ENCODE measurements at places on chromosomes 5 and 9.

GRCh38 chr9:137306066-137306849 is 4.2 kb upstream of the NRARP start:
- DNase-seq = no peak

DNA sequence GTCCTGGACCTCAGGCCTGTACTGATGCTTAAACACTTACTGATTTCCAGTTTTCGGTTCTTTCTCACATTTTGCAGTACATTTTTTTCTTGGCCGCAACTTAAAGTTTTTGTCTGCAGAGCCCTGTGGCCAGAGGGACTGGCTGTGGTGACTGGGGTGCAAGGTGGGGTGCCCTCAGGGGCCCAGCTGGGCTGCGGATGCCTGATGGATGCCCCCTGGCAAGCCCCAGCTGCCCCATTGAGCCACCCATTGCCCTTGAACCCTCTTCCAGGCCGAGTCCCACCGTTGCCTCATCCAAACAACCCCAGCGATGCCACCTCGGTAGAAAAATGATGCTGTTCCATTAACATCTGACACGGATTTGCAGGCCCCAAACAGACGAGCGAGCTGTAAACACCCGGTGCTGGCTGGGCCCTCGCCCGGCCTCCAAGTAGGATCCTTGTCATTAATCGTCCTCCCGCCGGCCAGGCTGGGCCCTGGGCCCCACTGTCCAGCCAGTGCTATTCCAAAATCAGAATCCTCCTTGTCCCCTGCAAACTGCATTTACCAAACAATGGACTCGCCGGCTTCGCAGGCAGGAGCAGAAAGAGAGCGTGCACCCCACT is 107.9 kb downstream of the PHF2 start:
- DNase-seq = no peak

GRCh38 chr5:36575361-36575781 is 31.0 kb upstream of the SLC1A3 start:
- DNase-seq = no peak

GRCh38 chr9:134965851-134966250 is 48.1 kb upstream of the FCN1 start:
- no peak for DNase-seq

GRCh38 chr5:20266066-20266465 is 278.1 kb upstream of the CDH18 start:
- DNase-seq = no peak

DNA sequence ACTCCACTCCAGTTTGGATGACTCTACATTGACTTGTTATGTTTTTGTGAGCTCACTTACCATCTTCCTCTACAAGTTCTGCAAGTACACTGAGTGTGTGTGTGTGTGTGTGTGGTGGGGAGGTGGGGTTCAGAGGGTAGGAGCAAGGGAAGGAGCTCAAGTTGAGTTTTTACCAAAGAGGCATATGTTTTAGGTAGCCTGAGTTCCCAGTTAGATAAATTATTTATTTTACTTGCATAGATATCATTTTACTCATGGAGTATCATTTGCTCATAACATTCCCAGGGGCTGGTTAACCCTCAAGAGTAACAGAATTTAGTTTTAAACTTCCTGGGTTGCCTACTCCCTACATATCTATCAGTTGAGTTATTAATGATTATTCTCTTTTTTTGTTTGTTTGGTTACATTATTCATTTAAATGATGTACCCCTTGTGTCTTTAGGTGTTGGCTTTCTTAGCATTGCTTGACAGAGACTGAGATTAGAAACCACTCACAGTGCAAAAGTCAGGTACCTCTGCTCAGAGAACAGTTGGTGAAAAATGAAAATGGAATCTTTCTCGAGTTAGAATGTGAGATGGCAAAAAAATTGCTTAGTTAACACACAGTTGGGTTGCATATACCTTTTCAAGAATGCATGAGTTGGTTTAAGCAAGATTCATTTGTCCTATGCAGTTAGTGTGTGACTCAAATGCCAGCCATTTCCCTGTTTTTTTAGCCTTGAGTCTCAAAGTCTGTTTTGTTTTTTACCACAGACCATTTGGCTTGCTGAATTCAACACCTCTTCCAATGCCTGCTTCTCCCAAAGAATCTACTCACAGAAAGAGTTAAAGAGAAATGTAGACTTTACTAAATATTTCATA is 29.2 kb downstream of the TNFSF8 start:
- DNase-seq = no peak

- DNase-seq = no peak
These were observed 652.3 kb upstream of the FTMT start for GRCh38 chr5:121199216-121199999.

DNA sequence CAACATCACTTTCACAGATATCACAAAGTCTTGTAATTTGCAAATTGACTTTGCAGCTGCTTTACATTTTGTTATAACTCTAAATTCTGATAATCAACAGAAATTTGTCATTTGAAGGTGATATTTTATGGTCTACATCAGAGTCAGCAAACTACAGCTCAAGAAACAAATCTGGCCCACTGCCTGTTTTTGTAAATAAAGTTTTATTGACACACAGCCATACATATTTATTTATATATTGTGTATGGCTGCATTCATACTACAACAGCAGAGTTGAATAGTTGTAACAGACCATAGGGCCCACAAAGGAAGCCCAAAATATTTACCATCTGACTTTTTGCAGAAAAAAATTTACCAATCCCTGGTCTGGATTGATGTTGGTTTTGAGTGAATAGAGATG is 87.0 kb upstream of the GRIA1 start:
- DNase-seq = no peak

GRCh38 chr5:65100911-65101631 is 332.3 kb downstream of the CWC27 start:
- DNase-seq = no peak

DNA sequence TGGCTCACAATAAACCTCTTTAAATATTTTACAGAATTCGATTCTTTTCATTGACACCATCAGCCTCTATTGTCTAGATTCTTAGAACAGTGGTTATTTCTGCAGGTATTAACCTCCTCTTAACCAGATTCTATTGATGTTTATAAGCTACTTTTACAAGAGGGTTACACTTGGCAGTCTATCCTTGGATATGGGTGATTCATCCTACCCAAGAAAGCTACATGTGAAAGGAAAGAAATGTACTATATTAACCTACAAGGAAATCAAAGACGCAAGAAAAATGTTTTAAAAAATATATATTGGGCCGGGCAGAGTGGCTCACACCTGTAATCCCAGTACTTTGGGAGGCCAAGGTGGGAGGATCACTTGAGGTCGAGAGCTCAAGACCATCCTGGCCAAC is 16.7 kb downstream of the SLC25A25 start:
- no peak for DNase-seq

DNA sequence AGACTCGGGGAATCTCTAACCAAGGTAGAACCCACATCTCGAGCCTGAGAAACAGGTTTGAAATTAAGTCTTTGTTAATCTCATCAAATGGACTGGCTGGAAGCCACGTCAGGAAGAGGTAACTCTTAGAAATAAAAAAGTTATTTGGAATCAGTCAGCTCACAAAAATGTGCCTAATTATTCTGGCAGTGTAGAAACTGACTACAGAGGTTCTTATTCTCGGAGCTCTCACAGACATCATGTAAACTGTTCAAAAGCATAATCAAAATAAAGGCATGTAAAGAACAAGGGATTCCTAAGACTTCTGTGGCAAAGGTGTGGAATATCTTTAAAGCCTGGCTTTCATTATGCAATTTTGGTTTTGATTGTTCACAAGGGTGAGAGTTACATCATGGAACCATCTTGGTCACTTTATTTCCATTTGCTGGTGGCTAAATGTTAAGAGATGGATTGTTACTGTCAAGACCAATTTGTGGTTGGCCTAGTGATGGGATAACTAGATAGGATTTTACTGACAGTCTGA is 85.1 kb downstream of the OTULIN start:
- no peak for DNase-seq

DNA sequence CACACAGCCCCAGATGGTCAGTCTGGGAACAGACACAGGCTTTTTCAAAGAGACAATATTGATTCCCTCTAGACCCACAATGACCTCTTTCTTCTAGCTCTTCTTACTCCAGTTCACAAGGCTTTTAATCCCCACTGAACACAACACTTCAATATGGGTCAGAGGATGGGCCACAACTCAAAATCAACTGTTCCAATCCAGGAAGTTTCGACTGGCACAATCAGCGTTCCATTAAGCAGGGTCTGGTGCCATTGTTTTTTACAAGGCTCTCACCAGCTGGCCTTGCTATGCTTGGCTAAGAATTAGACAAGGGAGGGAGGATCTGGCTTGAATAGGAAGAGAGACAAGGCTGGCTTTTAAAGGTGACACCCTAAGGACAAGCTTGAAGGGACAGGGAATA is 199.4 kb upstream of the SLC24A2 start:
- DNase-seq = no peak

GRCh38 chr9:117135501-117136098 is 279.3 kb downstream of the ASTN2 start:
- no peak for DNase-seq

DNA sequence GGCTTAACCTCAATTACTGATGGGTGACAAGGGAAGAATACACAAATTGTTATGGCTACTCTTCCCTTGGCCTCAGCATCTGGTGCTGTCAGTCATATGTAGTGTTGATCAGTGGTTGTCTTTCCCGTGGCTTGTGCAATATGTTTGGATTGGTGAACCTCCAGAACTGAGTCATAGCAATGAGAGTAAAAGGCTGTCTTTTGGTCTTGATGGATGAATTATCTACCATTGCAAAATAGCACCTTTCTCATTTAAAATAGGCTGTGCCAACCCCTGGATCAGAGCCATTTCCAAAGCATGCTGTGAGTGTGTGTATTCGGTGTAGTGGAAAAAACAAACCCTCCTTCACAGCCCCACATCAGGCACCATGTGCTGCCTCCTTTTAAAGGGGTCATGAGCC is 14.6 kb upstream of the F2R start:
- DNase-seq = no peak

- DNase-seq = no peak
These were observed 44.0 kb downstream of the GALNT10 start for GRCh38 chr5:154234551-154234950.

DNA sequence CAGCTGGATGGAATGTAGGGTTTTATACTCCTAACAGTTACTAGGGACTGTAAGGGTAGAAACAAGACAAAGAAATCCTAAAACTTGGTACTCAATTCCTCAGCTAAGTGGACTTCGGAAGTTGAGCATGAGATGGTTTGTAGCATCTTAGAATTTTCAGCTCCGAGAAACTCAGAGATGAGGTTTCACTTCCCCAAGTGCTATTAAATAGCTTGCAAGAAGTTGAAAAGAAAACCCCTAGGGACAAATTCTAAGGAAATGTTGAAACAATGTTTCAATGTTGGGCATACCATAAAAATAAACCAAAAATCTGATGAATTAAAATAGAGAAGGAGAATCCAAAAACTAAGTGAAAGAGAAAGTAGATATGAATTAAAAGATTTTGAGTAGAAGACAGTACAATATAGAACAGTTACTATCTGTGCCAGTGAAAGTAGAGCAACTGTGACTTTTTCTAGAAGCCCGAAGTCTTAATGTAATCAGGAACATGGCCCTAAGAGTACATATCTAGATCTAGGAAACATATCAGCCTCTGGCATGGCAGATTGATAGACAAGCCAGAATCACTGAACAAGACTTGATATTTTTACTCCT is 308.6 kb upstream of the RGMB start:
- no peak for DNase-seq

- DNase-seq = no peak
These were observed 43.3 kb downstream of the ACTL7B start for GRCh38 chr9:108812396-108813025.

DNA sequence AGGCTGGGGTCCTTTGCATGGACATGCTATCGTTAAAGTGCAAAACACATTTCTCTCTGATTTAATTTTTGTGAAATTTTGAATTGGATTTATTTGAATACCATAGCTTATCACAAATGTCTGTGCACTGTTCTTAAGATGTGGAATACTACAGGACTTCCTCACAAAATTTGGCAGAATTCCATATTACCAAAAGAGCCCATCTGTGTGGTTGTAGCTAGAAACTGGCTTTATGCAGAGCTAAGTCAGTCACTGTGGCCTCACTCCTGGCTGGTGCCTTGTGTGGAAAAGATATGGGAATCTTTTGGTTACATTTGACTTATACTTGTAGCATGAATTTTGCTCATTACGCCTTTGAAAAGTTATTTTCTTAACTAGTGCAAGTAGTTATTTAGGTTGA is 35.5 kb downstream of the ACO1 start:
- no peak for DNase-seq

DNA sequence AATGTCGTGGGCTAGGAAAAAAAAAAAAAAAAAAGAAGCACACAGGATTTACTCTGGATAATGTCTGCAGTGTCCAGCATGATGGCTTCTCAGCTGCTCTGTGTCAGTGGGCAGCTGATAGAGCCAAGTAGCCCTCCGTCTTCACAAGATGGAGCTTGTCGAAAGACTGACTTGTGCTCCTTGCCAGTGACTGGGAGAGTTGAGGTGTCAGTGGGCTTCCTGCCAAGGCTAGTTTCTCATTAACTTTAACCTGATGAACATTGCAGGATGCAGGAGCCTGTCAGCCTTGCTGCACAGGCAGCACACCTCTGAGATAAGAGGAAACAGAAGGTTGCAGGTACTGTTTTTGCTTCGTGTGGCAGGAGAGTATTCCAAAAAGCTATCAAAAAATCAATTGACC is 171.4 kb upstream of the SGCD start:
- DNase-seq = no peak

- no peak for DNase-seq
These were observed 184.7 kb upstream of the ZNF462 start for GRCh38 chr9:106678273-106678672.

Data from DMS79 (cell line).